ENCODE measurements at places on chromosomes 4 and X.
A peak's percentile ranks its signal among the peaks of the same experiment; 100 is the strongest.

DNA sequence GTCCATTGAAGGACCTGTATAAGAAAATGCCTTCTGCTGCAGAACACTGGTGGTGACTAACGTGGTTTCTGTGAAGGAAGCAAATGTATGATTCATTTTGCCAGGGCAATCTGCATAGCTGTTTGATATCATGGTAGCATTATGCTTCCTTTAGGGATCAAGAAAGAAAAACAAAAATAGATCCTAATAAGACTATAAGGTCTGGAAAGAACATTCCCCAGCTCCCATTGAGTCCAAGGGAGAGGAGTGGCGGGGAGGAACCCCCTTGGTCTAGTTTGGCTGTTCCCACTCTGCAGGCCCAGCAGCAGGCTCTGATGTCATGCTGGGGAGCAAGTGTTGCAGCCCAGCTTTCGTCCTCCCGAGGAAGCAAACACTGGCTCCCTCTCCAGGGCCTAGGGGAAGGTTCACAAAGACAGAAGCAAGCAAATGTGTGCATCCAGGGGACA lies 154.5 kb upstream of the GALNT7 start:
- DNase-seq, result no peak

DNA sequence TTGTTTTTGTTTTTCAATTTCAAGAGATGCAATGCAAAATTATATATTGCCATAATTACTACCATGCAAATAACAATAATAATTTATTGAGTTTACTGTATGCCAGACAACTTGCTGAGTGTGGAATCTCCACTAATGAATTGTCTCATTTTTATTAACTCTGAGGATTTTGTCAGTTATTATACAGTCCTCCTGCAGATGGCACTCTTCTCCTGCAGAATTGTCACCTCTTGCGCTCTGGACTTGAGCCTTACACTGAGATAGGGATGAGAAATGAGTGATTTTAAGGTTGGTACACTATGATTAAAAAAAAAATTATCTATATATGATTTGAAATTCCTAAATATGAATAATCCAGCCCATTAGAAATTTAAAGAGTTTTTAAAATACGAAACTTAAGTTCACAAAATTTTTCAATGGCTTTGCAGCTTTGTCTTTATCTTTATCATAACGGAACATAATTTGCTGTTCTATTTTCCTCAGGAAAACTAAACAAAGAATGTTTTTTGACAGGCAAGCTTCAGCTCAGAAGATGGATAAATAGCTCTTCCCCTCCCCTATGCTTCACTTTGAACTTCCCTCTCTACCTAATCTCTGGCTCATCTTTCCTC lies 12.7 kb upstream of the PAQR3 start:
- no peak for DNase-seq

GRCh38 chr4:148735432-148736155 lies 293.4 kb upstream of the NR3C2 start:
- no peak for DNase-seq

DNA sequence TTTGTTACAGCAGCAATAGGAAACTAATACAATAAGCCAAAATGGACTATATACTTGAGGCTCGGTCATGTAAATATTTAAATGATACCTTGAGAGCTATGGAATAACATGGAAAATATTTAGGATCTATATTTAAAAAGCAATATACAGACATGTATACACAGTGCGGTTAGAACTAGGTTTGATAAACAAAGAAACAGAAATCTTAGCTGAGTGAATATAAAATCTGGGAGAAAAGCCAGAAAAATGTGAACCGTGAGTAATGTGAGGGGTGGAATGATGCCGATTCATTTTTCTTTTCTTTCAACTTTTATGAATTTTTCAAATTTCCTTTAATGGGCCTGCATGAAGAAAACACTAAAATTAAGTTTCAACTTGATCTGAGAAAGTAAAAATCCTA lies 104.1 kb downstream of the ATXN3L start:
- DNase-seq, result no peak

GRCh38 chrX:49712577-49712976 lies 16.8 kb upstream of the PAGE1 start:
- DNase-seq, result no peak

DNA sequence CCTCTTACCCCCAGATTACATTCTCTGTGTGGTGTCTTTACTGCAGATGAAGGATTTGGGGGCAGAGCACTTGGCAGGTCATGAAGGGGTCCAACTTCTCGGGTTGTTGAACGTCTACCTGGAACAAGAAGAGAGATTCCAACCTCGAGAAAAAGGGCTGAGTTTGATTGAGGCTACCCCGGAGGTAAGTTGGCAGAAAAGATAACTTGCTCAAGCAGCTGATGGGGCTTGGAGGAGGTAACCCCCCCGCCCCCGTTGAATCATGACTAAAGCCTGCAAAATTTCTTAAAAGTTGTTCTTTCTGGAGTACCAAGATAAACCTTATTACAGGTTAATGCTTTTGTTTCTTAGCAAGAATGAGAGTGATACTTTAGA lies 1.5 kb downstream of the CCNG2 start:
- peak; percentile 13 for DNase-seq

GRCh38 chr4:20119141-20119540 lies 132.6 kb upstream of the SLIT2 start:
- DNase-seq, result no peak

GRCh38 chrX:101659601-101660063 lies at the start of gene ARMCX2:
ARMCX2 (minus strand) TSS chrX:101659850; CDS start chrX:101657588, 2,262 bp downstream.
- no peak for DNase-seq

- DNase-seq, result no peak
Measured at GRCh38 chrX:141924293-141924692, 20.6 kb downstream of the MAGEC1 start.

DNA sequence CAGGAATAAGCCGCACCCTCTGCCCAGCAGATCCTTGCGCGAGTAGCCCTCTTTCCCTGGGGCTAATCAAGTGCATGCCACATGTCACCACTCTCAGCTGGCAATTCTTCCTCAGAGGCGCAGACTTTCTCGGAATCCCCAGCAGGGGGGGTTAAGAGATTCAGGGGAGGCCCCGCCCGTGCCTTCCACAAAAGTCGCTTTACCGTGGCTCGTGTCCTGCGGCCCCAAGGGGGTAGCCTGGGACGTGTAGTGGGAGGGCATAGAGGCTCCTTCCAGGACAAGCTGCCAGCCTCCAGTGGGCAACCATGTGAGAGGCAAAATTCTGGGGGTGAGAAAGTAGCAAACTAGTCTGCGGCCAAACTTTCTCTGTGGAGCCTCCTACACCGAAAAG lies 652 bp downstream of the SRPX start:
- no peak for DNase-seq

DNA sequence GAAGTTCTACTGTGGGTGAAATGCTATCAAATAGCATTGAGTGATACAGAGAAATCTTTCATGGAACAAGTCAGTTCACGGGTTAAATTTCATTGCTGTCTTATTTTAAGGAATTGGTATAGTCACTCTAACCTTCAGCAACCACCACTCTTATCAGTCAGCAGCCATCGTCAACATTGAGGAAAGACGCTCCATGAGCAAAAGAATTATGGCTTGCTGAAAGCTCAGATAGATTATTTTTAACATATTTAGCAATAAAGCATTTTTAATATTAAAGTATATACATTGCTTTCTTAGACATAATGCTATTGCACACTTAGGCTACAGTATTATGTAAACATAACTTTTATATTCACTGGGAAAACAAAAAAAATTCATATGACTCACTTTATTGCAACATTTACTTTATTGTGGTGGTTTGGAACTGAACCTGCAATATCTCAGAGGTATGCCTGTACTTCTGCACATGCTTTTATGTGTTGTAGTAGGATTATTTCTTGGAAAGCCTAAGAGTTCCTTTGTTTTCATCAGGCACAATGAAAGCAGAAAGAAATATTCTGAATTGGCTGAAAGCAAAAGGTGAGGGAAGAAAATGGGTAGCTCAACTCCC lies 586.7 kb downstream of the GBA3 start:
- DNase-seq, result no peak

- DNase-seq, result no peak
Measured at GRCh38 chr4:154642373-154643009, 30.0 kb upstream of the FGG start.

DNA sequence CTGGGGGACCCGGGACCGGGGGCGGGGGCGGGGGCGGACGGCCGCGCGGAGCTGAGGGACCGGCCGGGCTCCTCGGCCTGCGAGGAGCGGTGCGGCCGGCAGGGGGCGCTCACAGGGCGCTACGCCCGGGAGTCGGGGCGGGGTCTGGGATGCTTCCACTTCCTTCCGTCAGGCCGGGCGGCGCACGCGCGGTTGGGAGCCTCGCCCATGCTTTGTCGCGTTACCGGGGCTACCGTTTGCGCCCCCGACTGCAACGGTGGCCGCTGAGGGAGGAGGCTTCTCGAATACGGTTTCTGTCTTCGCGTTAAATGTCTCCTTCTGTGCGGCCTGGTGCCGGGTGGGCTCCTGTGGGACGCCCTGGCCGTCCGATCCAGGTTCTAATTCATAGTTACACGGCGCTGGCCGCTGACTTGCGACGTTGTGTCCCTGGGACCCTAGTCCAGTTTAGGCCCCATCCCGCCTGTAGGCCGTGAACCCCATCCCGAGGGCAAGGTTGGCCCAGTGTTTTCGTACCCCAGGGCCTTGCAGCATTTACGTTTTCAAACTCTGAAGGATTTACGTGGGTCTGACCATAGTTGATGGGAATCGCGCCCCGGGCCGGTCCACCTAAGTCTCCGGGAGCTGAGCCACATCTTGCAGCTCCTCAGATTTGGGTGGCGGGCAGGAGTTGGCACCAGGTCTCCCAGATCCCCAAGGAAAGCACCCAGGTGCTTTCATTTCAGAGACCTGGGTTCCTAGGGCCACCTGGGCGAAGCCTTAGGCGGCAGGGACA lies 549 bp downstream of the MSL3 start:
- peak; percentile 87 for DNase-seq

DNA sequence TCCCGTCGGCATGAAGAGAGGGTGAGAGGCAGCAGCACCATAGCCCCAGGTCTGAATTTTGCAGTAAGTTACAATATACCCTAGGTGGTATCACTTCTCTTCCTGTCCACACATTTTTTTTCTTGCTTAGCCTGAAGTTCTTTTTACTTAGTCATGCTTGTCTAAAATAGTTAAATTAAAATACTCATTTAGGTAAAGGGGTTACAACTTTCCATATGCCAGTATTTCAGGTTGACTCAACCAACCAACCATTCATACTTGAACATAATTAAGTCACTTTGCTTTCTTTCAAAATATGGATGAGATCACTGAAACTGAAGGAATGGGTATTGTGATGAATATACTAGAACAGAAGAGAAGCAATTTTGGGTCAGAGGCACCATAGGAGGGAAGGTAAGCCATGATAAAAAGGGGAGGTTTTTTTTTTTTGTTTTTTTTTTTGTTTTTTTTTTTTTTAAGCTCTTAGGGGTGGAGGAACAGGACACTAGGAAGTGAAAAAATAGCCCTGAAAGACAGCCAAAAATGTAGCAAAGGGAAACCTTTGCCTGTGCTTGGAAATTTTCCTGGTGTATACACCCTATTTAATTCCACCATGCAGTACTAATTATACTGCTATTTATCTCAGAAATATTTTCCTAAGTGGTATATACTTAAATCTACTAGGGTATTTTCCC lies 41.8 kb downstream of the RPS6KA3 start:
- no peak for DNase-seq

DNA sequence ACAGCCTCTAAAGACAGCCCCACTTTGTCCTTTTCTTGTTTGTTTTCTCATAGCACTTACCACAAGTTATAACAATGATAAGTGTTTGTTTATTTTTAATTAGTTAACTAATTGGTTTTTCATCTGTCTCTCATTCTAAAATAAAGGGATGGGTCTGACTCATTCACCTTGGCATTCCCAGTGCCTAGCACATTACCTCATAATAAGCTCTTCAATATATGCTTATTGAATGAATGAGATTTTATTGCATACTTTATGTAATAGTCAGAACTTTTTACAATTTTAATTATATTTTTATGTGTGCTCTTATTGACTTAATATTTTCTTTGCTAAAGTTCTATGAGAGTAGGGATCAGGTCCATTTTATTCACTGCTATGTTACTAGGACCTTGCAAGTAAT lies 22.8 kb upstream of the PRKG2 start:
- no peak for DNase-seq

DNA sequence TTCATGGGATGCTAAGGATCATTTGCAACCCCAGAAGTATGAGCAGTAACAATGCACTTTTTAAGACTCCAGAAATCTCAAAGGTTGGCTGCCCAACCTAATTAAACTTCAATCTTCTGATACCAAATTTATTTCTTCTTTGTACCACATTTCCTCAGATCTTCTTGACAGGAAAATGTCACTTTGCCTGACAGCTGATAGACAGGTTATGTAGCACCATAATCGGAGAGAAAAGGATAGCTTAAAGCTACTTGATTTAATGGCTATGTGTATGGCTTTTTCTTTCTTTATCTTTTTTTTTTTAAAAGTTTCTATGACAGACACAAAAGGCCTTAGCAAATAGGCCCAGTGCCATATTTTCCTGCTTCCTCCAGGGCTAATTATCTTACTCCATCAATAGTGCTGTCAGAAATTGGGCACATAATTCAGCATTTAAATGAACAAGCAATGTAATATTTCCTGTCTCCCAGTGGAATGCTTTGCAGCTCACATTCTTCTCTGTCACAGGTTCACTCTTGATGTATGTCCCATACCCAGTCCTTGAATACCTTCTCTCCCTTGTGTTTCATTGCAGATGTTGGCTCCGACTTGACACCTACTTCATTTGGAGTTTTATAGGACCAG lies 795.7 kb downstream of the ADGRL3 start:
- no peak for DNase-seq

All from stimulated activated CD4-positive, alpha-beta T cell treated with anti-CD3 and anti-CD28 coated beads, Interleukin-4, amount 100 ng/mL, for 1 hour (primary cell).